Activated effector memory CD4-positive, alpha-beta T cell treated with anti-CD3 and anti-CD28 coated beads, Interleukin-2, amount 50 U/mL, for 16 hours (primary cell): ENCODE measurements at places on chromosomes 2 and 18.

- DNase-seq = peak; percentile 24
Measured at GRCh38 chr18:49751427-49752094, 61.8 kb downstream of the ACAA2 start.

GRCh38 chr2:101473911-101474701, 806 bp downstream of the RFX8 start:
- DNase-seq = peak; percentile 73

GRCh38 chr2:20687260-20687832, 20.4 kb downstream of the GDF7 start:
- no peak for DNase-seq

DNA sequence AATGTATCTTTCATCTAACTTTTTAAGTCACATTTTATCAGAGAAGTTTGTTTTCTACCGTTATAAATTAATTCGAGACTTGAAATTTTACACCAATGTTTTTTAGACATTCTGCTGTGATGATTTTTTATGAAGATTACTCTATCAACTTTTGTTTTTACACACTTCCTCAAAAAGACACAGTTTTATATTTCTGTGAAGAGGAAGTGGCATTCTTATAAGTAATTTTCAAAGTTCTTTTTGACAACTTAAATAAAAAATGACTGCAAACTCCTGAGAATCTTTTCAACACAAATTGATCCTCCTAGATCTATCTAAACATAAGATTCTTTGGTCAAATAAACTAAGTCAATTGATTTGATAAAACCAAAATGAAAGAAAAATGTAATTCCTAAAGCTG, 13.7 kb downstream of the ANKRD44 start:
- DNase-seq = no peak

DNA sequence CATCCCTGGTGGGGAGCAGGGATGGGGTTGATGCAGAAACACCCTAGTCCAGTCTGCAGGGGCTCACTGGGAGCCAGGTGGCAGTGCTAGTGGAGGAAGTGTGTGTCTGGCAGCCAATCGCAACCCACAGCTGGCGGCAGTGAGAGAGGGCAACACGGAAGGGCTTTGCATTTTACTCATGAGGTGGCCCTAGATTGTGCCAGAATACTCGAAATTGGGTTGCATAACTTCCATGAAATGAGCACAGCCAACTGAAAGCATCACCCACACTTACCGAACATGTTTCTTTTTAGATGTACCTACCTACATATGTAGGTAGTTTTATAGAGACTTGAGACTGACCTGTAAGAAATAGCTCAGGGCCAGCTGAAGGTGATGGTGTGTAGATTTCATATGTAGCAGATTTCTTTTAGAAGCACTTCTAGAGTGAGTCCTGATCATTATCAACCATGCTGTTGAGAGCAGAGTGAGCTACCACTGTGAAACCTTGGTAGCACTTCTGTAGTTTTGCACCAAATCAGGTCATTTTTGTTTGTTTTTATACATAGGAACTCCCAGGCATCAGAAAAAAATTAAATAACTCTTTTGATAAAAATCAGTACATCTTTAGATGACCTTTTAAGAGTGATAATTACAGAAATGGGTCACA, 13.0 kb downstream of the IL18R1 start:
- DNase-seq = peak; percentile 72

- DNase-seq = no peak
Measured at GRCh38 chr2:234691968-234692955, 195.4 kb upstream of the ARL4C start.

- DNase-seq = no peak
Measured at GRCh38 chr2:84435345-84436025, 23.6 kb downstream of the SUCLG1 start.

- no peak for DNase-seq
Measured at GRCh38 chr2:69453475-69454129, 16.4 kb upstream of the NFU1 start.

GRCh38 chr2:197705912-197706838, 1.0 kb downstream of the MARS2 start:
- DNase-seq = peak; percentile 65

DNA sequence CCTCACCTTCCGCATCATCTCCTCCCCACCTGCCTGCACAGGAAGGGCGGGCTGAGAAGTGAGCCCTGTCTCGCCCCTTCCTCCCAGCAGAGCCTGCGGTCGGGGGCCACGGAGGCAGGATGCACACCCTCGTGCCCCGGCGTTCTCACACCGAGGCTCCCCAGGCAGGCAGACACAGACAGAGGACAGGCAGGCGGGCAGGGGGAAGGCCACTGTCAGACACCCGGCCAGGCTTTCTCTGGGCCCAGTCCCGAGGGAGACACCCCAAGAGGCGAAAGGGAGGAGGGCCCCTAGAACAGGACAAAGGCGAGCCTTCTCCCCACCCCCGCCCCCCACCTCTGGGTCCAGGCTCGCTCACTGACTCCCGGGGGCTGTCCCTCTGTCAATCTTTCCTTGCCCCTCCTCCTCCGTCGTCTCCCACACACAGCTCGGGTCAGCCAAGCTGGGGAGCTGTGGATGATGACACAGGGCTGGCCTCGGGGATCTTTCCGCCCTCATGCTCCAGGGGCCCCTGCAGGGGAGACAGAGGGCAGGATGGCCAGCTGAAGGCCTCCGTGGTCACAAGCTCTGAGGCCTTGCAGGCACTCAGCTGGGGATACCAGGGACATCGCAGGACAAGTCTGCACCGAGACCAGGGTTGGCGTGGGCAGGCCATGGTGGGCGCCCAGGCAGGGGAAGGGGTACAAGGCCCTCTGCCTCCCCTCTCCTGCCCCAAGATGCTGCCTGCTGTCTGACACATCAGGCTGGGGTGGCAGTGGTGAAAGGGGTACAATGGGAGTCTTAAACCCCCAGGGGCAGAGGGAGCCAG, 24.9 kb downstream of the BIN1 start:
- DNase-seq = peak; percentile 87

- DNase-seq = no peak
Measured at GRCh38 chr2:28521663-28522062, 25.8 kb downstream of the PLB1 start.

GRCh38 chr18:3261373-3262233, at the start of gene MYL12B:
Gene MYL12B, plus strand, starts transcription at chr18:3262133. Its CDS starts 10,766 bp downstream, at chr18:3272899.
- DNase-seq = peak; percentile 92

GRCh38 chr2:62525549-62526269, 19.7 kb upstream of the TMEM17 start:
- DNase-seq = no peak

- DNase-seq = no peak
Measured at GRCh38 chr18:59911600-59911999, 11.8 kb downstream of the PMAIP1 start.

- DNase-seq = no peak
Measured at GRCh38 chr2:84285056-84285747, 173.9 kb downstream of the SUCLG1 start.

- no peak for DNase-seq
Measured at GRCh38 chr18:5625076-5625475, 81.3 kb upstream of the EPB41L3 start.

GRCh38 chr18:46734981-46735380, 21.9 kb downstream of the ST8SIA5 start:
- DNase-seq = no peak

GRCh38 chr2:30155889-30156658, 9.3 kb downstream of the YPEL5 start:
- no peak for DNase-seq

DNA sequence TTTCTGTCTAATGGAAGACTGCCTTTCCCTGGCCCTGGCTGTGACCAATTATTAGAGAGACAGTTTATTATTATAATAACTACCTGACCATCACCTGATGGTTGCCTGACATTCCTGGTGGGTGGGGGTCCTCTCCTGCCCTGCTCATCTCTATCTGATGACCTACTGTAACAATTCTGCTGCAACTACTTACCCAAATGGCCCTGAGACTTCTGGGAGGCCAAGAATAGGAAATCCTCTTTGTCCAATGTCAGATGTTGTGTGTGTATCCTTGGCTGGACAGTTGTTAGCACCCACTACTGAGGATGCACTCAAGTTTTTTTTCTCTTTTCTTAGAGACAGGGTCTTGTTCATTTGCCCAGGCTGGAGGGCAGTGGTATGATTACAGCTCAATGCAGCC, 110.3 kb downstream of the DDX1 start:
- no peak for DNase-seq

DNA sequence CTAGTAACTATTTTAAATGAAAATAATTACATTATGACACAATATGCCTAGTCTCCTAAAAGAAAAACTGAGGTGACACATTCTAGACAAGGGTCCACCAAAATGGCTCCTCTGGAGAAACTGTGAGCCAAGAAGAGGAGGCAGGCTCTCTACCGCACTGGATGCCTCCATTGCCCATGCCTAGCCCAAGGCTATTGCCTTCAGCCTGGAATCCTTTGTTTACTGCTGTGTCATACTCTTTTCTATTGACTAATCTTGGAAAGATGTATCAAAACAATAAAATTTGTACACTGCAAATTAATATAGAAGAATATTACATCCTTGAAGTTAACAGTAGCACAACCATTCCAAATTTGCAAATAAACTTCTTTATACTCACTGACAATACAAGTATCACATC, 167.1 kb downstream of the RAB3GAP1 start:
- no peak for DNase-seq

DNA sequence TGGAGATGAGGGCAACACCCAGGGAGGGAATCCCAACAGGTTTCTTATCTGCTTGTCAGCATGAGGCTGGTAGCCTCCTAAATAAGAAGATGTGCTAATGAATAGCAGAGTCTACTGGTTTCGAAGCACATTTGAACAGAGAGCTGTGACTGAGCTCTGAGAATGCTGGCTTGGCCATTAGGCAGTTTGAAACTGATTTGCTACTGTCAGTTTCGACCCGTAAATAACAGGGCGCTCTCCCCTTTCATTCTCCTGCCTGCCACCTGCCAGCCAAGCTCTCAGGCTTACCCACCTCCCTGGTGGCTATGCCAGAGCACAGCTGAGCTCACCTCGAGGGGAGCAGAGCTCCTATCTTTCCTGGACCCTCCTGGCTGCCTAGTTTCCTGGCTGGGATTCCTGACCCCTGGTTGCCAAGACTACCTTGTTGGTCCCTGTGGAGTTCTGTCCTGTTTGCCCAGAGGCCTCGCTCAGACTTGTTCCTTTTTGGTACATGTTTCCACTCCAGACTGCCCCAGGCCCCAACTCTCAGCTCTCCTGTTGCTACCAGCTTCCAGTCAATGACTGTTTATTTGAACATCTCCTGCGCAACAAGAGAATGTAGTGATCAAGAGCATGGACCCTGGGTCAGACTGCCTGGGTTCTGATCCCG, 102.3 kb upstream of the ALPP start:
- DNase-seq = no peak

DNA sequence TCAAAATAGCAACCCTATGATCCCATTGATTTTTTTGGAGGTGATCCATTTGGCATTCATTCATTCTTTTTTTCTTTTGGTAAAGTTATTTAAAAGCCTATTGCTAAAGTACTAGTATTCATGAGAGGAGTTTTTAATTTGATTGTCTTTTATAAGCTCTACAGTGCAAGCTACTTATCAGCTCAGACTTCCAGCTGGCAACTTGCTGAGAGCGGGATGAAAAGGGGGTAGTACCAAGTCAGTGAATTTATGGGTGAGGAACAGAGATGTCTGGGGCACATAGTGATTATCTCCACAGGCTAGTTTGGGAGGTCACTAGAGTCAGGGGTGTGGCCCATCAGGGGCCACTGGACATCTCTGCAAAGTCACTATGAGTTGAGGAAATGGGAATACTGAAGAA, 202.4 kb downstream of the PIK3C3 start:
- no peak for DNase-seq

DNA sequence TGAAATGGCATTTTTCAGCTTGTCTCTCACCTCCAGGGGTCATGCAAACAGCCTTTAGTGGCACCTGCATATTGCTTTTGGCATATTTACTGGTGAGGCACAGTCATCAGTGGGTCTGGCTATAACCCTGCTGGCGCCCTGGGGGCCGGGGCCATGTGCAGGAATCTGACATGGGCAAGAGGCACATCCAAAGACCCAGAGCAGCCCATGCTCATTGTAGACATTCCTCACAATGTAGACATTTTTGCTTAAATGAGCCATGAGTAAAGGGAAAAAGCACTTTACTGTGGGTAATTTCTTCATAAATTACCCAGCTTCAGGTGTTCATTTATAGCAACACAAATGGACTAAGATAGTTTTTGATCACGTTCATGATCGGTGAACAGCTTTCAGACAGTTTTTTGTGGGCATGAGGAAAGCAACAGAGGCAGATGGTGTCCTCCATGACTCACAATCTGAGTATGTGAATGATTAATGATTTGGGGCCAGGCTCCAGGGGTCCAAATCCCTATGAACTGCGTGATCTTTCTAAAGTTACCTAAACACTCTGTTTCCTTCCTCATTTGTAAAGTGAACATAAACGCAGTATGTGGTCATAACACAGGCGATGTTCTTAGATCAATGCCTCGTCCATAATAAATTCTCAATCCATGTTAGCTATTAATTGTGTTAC, 85.8 kb downstream of the LIPG start:
- DNase-seq = no peak

- DNase-seq = no peak
Measured at GRCh38 chr2:119117891-119118882, 40.4 kb downstream of the C1QL2 start.

DNA sequence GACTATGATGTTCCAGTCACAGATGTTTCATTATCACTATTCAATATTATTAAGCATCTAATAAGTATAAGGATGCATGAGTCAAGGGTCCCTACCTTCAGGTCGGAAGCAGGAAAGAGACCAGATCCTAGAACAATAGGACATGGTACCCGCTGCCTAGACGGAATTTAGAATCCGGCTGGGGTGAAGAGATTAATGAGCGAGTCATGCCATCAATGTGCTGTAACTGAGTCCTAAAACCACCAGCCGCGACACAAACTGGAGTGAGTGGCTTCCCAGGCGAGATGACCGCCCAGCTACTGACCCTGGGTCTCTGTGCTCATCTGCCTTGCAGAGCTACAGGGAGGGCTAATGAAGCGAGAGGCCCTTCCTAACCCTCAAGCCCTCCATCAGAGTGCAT, 73.6 kb downstream of the DNMT3A start:
- DNase-seq = no peak
